GF-D8 (cell line): ENCODE measurements at places on chromosomes 7 and 10.

- no peak for DNase-seq
Measured at GRCh38 chr10:11533328-11533781, 78.1 kb downstream of the USP6NL start.

DNA sequence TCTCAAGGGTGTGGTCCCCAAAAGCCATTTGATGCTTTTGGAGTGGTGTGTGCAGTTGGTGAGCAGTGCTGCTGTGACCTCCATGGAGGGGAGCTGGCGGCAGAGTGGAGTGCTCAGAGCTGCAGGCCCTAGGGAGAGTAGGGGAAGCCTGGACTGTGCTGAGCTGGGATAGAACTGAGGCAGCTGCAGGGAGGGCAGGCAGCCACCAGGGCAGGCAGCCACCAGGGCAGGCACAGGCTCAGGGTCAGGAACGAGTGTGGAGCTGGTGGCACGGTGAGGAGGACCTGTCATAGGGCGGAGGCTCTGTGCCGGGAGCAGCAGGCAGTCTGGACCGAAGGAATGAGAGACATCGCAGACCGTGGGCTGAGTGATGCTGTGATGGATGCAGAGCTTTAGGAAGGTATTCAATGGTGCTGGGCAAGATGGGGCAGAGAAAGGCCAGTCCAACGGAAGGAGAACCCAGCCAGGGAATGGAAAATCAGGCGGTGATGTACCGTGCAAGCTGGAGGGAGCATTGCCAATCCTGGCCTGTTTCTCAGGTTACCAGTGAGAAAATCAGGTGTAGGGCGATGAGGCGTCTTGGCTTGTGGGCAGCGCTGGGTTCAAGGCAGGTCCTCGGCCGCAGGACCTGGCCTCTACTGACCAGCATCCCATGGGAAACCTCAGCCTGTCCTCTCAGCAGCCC is 152.6 kb downstream of the CAMK1D start:
- DNase-seq = no peak

DNA sequence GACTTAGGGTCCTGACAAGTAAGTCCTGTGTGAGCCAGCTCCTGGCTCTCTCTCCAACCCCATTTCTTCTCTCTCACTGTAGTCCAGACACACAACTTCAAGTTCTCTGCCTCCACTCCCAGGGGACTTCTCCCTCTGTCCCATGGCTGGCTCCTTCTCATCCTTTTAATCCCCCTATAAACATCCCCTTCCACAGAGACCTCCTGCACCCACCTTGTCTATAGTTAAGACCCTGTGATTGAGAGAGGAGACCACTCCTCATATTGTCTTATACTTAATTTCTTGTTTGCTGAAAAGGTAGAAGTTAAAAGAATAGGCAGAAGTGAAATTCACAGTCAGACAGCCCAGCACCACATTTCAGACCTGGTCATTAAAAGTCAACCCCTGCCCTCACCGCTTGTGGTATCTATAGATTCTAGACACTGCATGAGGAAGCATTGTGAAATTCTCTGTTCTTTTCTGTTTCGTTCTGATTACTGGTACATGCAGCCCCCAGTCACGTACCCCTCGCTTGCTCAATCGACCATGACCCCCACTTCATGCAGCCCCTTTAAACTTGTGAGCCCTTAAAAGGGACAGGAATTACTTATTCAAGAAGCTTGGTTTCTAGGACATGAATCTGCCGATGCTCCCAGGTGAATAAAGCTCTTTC is 125.6 kb upstream of the FRMD4A start:
- no peak for DNase-seq

- DNase-seq = no peak
Measured at GRCh38 chr7:90816511-90817142, 220.5 kb downstream of the CDK14 start.

DNA sequence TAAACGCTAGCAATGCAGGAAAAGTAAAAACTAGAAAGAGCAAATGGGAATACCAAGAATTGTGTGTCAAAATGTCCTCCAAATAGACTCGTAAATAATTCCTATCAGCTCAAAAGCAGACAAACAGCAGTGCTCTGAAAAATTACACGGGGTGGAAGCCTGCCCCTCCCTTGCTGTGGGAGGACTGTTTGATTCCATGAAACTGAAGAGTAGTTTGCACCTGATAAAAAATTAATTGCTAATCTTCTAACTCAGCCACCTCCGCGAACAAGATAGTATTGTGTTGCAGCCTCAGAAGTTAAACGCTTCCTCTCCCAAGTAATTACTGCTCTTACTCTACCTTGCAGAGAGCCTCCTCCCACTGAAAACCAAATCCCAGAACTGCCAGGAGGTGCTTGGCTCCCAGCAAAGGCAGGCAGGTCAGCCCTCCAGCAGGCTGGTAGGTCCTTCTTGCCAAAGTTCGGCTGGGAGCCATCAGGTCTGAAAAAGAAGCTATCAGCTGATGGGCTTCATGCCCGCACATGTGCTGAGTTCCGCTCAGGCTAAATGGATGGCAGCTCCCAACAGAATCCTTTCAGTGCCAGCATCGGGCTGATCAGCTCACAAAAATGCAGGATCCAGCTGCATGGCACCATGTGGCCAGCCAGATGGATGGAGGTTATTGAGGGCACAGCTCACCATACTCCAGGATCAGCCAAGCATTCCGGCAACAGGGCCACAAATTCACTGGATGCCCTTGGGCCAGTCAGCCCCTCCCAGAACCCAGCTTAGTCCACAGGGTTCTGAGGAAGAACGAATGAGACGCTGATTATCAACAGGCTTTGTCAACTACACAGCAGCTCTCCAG is 37.1 kb downstream of the MAD1L1 start:
- DNase-seq = no peak

DNA sequence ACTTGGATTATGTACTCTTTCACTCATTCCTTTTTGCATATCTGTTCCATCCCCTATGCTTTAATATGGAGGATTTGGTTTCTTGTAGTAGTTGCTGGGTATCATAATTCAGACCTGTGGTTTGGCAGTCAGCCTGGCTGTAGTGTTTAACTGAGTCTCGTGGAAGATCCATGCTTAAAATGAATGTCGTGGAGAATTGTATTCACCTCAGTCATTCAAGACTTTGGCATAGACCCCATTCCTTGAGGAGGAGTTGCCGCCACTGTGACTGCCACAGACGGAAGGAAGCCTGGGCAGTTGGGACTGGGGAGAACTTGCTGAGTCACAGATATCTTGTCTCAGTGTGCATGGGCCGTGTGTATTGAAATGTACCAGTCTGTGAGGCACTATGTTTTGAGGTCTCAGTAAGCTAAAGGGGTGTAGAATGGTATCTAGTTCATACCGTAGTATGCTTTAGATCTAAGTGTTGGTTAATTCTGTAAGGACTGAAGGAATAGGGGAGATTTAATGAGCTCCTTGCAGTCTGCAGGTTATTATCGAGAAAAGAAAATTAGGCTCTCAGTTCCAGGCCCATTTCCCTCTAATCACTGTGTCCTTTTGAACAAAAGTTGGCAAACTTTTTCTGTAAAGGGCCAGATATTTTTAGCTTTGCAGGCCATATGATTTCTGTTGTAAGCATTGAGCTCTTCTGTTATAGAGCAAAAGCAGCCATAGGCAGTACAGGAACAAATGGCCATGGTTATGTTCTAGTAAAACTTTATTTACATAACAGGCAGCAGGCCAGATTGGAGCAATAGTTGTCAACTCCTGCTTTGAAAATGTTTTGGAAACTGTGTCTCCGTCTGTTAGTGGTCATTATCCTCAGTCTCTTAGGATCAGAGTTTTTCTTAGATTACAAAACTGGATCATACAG is 76.8 kb downstream of the TPST1 start:
- peak; percentile 64 for DNase-seq

- no peak for DNase-seq
Measured at GRCh38 chr10:17506856-17507471, 52.6 kb upstream of the ST8SIA6 start.

- DNase-seq = no peak
Measured at GRCh38 chr7:42693722-42694121, 218.1 kb downstream of the C7orf25 start.

DNA sequence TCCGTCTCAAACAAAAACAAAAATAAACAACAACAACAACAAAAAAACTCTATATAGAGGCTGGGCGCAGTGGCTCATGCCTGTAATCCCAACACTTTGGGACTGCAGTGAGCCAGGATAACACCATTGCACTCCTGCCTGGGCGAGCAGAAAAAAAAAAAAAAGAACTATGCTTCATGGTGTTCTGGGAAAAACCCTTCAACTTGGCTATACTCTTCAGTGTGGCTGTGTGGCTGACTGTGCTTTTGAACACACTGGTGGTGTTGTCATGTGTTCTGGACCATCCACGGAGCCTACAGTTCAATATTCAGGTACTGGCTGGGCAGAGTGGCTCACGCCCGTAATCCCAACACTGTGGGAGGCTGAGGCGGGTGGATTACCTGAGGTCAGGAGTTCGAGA is 26.5 kb downstream of the SNX8 start:
- DNase-seq = no peak

DNA sequence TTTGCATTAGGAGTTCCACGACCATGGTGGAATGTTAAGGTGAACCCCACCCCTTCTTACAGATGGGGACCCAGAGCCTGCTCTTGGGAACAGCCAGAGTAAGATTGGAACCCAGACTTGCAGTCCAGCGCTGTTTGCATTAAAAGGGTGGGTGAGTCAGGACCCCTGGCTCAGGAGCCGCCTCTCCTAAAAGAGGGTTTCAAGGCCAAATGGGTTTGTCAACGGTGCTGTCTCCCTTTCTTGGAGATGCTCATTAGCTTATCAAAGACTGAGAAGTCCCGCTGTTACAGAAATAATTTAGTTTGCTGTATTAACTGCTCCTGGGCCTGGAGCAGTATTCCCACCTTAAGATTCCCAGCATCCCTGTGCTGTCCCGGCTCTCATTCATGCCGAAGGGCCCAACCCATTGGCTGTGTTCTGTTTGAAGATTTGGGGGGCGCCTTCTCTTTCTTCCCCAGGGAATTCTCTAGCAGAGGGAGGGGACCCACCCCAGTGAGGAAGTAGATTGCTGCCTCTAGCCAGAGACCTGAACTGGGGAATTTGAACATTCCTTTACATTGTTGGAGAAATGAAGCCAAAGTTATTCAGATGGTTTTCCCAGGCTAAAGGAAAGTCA is 1.8 kb downstream of the MARVELD1 start:
- no peak for DNase-seq

GRCh38 chr7:39550411-39550810 is 15.8 kb upstream of the YAE1 start:
- no peak for DNase-seq

GRCh38 chr10:11682851-11683250 is 59.3 kb upstream of the ECHDC3 start:
- no peak for DNase-seq

- DNase-seq = no peak
Measured at GRCh38 chr10:122348512-122348911, 26.0 kb upstream of the PLEKHA1 start.

DNA sequence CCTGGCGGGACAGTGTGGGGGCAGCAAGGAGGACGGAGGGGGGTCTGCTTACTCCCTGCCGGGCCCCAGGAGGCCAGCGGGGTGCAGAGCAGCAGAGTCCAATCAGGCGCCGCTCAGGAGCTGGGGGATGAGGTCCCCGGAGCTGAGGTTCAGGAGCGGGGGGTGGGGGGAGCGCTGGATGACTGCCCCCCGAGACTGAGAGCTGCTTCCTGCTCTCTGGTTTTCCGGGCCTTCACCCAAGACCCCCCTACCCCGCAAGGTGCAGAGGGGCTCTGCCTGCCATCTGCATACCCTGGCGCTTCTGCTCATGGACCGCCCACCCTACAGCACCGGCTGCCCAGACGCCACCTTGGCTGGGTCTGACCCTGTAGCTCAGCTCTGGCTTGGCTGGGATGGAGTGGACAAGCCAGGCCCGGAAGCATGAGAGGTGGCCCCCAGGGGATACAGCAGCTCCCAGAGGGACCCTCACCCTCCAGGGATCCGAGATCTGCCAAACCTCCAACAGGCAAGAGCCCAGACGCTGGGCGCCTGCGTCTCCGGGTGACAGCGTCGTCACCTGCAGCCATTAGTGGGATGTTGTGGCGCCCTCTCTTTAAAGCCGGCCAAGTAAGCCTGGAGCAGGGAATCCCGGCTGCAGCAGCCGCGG is 930 bp downstream of the KNDC1 start:
- DNase-seq = no peak

DNA sequence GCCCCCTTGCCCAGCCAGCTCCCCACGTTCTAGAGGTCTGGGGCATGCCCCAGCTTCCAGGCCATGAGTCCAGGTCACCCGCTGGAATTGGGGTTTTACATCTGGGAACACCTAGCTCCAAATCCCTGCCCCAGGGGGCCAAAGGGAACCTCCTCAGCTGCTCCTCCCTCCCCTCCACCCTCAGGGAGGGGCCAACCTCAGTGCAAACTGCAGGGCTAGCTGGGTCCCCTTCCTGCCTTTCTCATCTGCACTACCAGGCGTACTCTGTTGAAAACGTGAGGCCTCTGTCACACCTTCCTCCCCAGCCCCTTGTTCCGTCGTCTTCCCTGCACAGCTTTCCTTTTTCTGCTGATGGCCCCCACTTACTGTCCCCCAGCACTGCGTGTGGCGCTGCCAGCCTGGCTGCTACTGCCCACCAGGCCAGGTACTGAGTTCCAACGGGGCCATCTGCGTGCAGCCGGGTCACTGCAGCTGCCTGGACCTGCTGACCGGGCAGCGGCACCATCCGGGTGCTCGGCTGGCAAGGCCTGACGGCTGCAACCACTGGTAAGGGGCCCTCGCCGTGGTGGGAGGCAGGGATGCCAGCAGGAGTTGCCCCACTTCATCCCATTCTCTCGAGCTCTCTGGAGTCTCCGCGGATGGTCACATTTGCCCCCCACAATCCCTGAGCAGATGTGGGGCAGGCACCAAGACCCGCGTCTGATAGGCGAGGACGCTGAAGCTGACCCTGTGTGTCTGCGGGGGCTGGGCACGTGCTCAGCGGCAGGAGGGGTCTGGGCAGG is 24.7 kb upstream of the ZNF862 start:
- DNase-seq = no peak

- no peak for DNase-seq
Measured at GRCh38 chr7:151558575-151558974, 38.9 kb upstream of the RHEB start.

DNA sequence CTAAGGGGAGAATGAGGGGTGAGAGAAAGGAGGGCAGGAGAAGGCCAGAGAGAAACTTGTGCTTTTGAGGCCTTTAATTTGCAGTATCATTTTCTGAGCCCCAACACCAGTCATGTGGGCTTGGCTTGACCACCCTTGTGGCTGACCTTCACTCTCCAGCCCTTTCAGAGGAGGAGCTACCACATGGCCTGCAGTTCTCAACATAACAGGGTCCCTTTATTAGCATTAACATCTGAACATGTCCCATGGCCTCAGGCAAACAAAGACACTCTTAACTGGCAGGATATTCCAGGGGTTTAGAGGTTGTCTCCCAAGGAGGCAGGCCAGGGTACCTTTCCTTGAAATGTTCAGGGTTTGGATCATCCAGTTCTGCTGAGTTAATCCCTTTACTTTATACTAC is 6.7 kb downstream of the ZNF713 start:
- DNase-seq = no peak
